NCI-H526 (cell line): ENCODE measurements at places on chromosomes 16 and 17.

DNA sequence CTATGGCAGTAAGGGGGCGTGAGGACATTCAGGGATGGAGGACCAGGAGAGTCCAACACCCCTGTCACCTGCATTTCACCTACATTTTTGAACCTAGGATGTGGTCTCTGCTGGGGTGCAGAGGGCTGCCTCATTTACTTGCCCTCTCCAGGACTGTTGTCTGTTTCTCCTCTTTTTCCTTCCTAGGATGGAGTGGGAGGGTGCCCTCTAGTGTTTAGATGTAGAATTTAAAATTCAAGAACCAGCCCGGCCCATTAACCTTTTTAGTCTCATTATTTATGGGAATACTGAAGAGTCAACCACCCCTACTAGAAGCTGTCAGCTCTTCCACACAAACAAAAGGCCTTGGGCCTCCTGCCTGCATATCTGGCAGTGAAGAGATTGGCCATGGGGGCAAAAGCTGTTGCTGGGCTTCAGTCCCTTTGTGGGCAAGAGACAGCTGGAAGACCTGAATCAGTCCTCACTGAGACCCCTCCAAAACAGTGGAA lies 2.5 kb upstream of the STARD3 start:
- DNase-seq, result peak; percentile 19

DNA sequence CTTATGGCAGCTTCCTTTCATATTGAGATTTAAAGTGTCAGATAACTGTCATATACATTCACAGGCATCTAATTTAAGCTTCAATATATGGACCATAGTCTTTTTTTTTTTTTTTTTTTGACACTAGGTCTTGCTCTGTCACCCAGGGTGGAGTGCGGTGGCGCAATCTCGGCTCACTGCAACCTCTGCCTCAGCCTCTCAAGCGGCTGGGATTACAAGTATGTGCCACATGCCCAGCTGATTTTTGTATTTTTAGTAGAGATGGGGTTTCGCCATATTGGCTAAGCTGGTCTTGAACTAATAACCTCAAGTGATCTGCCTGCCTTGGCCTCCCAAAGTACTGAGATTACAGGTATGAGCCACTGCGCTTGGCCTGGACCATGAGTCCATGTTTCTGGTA lies 13.6 kb downstream of the CEP95 start:
- no peak for DNase-seq

GRCh38 chr16:64455275-64455674 lies 666.6 kb downstream of the CDH11 start:
- DNase-seq, result no peak

DNA sequence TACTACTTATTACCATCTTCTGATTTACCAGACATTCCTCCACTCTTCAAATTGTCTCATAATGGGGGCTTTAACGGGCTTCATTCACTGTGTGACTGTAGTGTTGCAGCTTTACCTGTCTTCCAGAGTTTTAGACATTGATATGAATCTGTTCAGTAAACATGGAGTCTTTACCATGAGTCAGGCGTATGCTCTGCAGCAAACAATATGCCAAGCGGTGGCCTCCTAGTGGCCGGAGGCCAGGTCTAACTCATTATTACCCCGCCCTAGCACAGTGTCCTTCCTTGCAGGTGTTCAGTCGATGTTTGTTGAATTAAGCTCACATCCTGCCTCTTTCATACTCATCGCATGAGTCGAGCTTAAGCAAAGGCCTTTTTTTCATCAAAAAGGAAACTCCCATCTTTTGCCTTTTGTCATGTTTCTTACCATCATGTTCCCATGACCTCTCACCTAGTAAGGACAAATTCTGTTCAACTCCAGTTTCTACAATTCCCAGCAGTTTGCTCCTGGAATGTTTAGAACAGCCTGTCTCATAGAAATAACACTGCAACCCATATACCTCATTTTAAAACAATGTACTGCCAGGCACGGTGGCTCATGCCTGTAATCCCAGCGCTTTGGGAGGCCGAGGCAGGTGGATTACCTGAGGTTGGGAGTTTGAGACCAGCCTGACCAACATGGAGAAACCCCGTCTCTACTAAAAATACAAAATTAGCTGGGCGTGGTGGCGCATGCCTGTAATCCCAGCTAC lies 39.4 kb downstream of the TUBD1 start:
- DNase-seq, result peak; percentile 50

DNA sequence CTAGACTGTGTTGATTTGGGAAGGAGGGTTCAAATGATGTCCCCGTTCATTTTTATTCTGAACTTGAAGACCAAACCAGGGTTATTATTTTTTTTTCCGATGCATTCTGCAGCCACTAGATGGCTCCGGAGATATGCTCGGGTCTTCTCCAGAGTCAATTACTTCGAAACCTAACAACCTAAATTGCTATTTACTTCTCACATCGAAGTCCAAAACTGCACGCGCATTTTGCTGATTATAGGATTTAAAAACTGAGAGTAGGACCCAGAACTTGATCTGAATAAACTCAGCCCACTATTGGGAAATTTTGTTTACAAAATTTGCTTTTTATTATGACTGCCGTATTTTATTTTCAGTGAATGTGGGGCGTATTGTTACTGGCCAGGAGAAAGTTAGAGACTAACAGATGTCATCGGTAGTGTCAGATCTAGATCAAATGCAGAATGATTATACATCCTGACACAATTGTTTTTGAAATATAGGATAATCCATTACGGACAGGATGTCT lies 263.8 kb downstream of the HS3ST3A1 start:
- DNase-seq, result no peak

DNA sequence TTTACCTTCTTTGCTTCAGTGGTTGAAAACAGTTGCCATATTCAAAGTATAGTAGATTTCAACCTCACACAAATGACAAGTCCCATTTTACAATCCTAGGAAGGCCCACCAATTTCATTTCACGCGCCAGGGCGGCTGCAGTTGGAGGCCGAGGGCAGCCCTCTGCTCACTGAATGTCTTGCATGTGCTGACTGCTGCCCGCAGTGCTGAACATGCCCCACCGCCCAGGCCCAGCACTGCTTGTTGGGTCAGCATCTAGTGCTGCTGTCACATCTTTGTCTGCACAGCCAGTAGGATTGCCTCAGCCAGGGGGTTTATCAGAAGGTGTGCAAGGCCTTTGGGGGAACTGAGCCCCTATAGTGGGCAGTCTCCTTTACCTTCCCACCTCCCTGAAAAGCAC lies 11.5 kb downstream of the SMCR8 start:
- DNase-seq, result no peak

GRCh38 chr17:78572239-78573205 lies 4.7 kb downstream of the DNAH17 start:
- DNase-seq, result peak; percentile 8

GRCh38 chr16:49491106-49491670 lies 117.6 kb downstream of the C16orf78 start:
- no peak for DNase-seq

- DNase-seq, result no peak
Measured at GRCh38 chr16:2751577-2752034, 832 bp upstream of the SRRM2 start.

DNA sequence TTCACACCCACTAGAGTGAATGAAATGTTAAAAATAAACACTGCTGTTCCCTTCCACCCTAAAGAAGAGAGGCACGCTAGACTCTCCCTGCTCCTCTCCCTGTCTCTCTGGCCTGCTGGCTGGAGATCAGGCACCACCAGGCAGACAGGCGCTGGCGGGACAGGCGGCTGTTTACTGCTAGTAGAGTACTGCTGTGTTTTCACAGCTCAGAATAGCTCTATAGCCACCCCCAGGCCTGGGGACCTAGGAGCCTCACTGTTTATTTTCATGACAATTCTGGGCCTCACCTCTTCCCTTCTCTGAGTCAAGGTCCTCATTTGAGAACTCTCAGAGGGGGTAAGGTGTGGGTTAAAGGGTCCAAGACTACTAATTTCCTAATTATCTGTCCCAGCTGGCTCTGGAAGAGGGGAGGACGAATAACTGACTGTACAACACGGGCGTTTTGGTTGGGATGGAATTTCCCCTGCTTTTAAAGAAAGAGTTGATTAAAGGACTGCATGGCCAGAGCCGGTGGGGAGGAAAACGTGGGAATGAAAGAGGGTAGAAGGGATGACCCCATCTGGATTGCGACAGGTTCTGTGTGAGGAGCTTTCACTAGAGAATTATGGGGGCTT lies 9.0 kb upstream of the G6PC1 start:
- DNase-seq, result no peak

DNA sequence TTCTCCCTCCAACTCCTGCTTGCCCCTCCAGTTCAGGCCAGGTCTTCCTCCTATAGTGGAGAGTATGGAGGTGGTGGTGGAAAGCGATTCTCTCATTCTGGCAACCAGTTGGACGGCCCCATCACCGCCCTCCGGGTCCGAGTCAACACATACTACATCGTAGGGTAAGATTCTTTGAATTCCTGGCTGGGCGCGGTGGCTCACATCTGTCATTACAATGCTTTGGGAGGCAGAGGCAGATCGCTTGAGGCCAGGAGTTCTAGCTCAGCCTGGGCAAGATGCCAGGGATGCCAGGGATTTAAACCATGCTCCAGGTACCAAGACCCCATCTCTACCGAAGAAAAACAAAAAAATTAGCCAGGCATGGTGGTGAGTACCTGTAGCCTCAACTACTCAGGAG lies 1.4 kb downstream of the ZG16 start:
- no peak for DNase-seq

- DNase-seq, result peak; percentile 42
Measured at GRCh38 chr16:70253291-70254106, 1.8 kb upstream of the EXOSC6 start.
